ENCODE measurements at places on chromosomes 3 and 15.

DNA sequence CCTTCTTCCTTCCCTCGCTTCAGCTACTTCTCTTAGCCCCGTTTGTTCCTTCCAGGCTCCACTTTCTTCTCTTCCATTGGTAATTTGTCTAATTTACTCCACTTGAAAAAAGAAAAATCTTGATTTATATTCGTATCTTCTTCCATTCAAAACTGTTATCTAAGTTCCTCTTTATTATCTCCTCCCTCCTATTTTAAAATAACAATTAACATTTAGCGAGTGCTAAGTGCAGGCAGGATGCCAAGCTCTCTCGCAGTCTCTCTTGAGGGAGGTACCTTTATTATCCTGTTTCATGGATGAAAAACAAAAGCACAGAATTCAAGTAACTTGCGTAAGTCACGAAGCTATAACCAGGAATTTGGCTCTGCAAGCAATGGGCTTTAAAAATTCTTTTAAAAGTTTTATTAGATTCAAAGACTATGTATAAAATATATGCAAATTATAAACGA is 418.9 kb upstream of the NAALADL2 start:
- peak; percentile 75 for DNase-seq

- DNase-seq: no peak
Measured at GRCh38 chr3:46289551-46289950, 47.3 kb downstream of the CCR3 start.

- DNase-seq: no peak
Measured at GRCh38 chr3:20403986-20404740, 218.2 kb upstream of the SGO1 start.

DNA sequence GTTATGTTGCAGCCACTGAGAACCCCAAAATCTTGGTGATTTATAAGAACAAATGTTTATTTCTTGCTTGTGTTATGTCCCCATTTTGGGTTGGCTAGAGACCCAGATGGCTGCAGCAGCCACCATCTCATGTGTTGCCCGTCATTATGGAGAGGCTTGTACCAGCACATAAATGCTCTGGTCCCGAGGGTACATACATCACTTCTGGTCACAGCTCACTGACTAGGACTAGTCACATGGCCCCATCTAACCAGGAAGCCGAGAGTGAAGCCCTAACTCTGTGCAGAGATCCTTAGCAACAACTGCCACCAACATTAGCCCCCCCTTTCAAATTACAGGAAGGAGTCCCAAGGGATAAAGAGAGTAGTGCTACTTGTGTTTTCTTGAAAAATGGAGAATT is 25.5 kb upstream of the HACD2 start:
- no peak for DNase-seq

DNA sequence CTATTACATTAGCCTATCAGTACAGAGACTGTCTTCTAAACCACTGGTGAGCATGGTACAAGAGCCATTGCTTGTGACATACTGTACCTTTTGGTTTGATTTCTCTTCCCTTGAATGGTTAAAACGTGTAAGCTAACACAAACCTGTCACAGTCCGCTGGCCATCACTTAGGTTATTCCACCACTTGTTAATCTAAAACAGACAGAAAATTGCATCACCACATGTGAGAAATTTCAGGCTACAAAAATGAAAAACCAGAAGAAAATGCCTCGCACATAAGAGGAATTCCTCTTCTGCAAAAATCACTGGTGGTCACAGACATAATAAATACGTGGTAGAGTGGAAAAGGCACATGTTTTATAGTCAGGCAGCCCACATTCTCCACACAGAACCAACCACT is 22.1 kb downstream of the PARL start:
- no peak for DNase-seq

Data from amniotic epithelial cell (primary cell).